Hematopoietic multipotent progenitor cell (in vitro differentiated cells): ENCODE measurements at places on chromosomes 3 and 15. TPM values are rescaled to one million over a fixed set of nuclear protein-coding genes. Genes with fewer than 3 reads are reported as not detected.
A peak's percentile ranks its signal among the peaks of the same experiment; 100 is the strongest.

DNA sequence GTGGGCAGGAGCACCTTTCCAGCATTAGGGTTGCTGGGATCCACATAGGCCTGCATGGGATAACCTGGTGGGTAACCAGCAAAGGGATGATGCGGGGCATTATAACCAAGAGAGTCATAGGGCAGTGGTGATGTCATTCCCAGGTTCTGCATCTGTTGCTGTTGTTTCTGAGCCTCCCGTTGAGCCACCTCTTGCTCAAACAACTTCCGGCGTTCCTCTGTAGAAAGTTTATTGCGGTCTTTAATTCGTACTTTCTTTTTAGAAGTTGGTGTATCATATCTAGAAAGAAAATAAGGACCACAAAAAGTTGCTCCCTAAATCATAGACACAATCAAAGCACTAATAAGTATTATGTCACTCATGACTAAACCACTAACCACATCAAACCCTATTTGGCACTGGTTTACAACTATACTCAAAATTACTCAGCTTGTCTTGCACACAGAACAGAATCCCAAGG lies 77.8 kb downstream of the NBEAL2 start:
- DNase-seq, result no peak

DNA sequence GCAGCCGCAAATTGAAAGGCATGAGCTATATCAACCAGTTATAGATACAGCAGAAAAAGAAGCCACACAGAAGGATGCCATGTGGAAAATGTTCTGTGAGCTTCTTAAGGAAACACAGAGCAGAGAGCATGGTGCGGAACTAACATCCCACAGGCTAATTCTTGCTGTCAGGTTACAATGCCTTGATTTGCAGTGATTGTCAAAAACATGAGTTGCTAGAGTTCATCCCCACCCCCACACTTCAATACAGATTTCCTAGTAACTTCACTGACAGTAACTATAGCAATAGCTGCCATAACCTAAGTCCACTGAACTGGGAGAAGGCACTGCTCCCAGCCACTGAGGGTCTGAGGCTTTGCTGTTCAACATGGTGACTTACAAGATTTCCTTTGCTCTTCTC lies 821.6 kb downstream of the SQOR start:
- DNase-seq, result no peak

DNA sequence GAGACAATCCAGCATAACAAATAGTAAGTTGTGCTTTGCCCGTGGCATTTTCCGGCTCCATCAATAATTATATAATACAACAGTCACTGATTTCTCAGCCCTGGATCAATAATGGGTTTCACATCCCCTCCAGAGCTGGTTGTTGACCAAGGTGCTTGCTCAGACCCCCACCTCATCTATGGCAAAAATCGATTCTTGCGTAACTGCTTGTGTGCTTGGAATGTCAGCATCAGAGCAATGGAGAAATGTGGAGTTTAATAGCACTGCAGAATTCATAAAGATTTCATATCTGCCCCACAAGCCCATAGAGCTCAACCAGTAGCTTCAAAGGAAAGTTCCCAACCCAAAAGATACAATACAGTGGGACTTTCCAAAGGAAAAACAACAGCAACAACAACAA lies 1098.5 kb downstream of the IGSF11 start:
- no peak for DNase-seq

- no peak for DNase-seq
Observed at GRCh38 chr3:106401666-106402490, 533.1 kb upstream of the CBLB start.

DNA sequence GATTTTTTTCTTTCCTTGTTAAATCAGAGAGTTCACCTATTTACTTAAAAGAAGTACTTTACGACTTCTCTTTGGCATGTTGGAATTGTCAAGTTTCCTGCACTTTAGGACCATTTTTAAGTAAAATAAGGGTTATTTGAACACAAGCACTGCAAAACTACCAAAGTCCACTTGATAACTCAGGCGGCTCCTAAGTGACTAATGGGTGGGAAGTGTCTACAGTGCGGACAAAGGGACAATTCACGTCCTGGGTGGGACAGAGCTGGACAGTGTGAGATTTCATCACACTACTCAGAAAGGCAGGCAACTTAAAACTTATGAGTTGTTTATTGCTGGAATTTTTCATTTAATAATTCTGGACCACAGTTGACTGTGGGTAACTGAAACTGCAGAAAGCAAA lies 590.2 kb upstream of the UBE2E2 start:
- DNase-seq, result no peak

DNA sequence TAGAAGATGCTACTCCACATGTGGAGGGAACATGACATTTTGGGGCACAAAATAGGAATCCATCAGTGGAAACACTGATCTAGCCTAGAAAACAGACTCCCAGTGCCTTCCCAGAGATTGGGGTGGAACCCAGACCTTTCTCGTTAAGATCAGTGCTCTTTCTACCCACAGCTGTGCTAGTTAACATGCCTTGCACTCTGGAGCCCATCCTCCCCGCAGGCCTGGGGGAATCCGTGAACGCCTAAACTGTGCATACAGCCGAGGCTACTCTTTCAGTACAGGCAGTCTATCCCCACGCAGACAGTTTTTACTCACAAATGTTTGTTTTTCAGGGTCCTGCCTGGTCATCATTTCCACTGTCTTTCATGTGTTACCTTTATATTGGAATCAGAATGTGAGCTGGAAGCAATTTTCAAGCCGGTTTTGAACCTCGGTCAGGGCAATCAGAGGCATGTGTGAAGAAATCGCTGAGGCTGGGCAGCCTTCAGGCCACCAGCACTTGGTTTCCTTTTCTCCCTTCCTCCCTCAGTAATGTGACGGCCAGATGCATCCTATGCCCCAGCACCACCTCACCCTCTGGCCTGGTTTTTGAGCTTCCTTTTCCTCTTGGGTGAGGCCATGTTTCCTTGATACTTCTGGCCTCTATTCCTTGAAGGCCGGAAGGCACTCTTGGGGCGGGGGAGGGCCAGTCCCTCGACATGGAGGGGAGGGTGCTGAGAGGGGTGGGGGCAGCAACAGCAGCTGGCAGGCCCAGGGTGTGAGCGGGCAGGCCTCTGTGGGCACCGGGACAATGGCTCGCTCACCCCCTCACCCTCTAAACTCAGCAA lies 123.6 kb upstream of the GALNT15 start:
- peak; percentile 86 for DNase-seq

DNA sequence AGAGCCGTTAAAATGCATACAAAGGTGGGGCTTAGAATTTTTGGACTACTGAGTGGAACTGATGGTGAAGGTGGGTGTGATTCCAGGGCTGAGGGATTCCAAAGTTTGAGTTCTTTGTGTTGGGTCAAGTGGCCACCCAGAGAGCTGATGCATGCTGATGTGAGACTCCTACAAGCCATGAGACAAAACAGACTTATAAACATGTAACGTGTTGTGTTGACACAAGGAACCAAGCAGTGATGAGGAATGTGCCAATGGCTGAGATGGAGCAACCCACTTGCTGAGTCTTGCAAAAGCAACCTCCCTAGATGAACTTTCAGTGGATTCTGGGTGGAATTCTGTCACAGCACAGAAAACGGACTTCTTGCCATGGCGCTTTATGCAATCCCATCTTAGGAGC lies 289.0 kb downstream of the TLE3 start:
- no peak for DNase-seq

The PLIN1 gene
- under 0.01 TPM for total RNA-seq

The AGTR1 gene
- not detected for total RNA-seq

The FAM107A gene
- total RNA-seq, result under 0.01 TPM

The FAH gene
- 32.9 TPM for total RNA-seq
